ENCODE measurements at places on chromosomes 11 and 22.

DNA sequence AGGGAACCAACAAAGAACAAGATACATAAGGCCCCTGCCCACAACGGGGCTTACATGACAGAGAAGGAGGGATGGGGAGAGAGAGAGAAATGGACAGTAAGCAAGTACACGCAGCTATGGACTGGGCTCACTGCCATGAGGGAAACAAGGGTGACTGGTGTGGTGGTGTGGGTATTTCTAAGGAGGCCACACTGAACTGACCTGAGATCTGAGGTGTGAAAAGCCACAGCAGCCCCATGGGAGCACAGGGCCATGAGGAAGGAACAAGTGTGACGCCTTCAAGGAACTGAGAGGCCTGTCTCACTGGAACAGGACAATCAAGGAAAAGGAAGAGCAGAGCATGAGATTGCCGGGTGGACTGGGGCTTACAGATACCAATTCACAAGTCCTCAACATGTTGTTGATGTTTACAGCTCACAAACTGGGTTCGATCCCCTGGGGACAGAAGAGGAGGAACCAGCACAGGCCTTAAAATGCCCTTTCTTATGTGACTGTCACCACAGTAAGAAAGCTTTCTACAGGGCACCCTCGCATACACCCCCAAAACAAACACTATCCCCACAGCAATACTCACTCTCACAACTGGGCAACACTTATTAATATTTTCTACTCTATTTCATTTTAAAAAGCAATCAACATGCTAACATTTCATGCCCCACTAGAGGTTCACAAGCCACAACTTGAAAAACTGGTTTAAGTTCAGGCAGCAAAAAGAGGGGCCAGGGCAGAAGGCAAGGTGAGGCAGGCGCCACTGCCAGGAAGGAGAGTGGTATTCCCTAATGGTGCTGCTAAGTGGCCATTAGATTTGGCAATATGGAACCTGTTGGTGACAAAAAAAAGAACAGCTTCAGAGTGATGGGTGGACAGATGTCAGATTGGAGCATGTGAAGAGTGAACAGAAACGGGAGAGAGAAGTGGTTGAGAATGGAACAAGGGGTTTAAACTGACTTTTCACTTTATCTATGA, 39.1 kb downstream of the TCIRG1 start:
- no peak for DNase-seq

GRCh38 chr22:45516163-45516562, 13.5 kb downstream of the FBLN1 start:
- no peak for DNase-seq

- DNase-seq: no peak
These were observed 13.5 kb downstream of the TCF20 start for GRCh38 chr22:42256930-42257329.

DNA sequence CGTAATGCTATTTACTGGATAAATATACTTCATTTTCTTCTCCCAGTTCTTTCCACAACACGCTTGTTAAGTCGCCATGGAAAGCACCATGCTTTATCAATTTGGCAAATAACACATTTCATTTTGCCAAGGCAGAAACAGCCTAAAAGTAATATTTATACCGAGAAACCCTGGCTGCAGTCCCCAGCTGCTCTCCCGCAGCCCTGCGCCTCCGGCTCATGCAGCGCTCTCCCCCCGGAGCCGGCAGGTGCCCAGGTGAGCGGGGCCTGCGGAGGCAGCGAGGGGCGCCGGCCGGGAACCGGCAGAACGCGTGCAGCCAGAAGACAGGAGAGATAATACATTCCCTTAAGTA, 681 bp upstream of the ARHGEF12 start:
- no peak for DNase-seq

DNA sequence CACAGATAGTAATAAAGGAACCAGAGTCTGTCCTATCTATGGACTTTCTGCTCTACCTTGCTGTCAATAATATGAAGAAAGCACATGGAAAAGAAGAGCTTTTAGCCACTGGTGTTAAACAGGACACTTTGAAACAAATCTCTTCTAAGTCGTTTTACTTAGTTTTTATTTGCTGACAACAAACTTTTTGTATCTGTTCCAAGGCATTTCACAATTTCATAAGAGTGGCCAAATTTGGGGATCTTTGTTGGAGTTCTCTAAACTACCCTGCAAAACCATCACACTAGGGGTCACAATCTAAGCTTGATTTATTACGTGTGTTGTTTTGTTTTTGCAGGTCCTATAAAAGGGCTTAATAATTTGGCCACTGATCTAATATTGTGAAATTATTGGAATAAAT, 54.4 kb downstream of the BBOX1 start:
- no peak for DNase-seq

DNA sequence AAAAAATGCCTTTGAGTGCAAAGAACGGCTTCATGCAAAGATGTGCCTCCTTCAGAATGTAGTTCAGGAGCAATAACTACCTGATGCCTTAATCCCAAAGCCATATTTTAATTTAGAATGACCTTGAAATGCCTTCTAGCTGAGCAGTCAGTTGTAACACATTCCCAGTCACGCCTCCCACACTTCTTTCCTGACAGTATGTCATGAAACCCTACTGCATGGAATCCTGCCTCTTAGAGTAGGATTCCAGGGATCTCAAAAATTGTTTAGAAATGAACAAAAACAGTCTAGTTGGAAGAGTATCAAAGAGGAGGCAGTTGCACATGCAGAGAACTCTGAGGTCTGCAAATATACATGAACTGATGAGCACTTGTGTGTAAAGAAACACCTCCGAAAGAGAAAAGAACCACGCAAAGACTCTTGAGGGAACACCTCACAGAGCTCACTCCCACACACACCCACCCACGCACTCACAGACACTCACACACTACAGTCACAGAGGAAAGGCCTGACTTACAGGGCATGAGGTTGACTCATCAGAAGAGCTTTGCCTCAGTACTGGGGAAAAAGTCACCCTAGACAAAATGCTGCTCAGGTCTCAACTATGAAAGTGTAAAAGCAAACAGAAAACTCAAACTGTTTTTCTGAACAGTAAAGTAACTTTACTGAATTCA, 77.4 kb downstream of the GGTLC2 start:
- DNase-seq: no peak

- no peak for DNase-seq
These were observed 23.1 kb downstream of the MB start for GRCh38 chr22:35593891-35594470.

- DNase-seq: no peak
These were observed 57.5 kb upstream of the ANO1 start for GRCh38 chr11:70020336-70021214.

GRCh38 chr11:34250211-34250610, 107.6 kb downstream of the ABTB2 start:
- no peak for DNase-seq

- DNase-seq: no peak
These were observed 356.8 kb upstream of the CCDC179 start for GRCh38 chr11:23217072-23217471.

DNA sequence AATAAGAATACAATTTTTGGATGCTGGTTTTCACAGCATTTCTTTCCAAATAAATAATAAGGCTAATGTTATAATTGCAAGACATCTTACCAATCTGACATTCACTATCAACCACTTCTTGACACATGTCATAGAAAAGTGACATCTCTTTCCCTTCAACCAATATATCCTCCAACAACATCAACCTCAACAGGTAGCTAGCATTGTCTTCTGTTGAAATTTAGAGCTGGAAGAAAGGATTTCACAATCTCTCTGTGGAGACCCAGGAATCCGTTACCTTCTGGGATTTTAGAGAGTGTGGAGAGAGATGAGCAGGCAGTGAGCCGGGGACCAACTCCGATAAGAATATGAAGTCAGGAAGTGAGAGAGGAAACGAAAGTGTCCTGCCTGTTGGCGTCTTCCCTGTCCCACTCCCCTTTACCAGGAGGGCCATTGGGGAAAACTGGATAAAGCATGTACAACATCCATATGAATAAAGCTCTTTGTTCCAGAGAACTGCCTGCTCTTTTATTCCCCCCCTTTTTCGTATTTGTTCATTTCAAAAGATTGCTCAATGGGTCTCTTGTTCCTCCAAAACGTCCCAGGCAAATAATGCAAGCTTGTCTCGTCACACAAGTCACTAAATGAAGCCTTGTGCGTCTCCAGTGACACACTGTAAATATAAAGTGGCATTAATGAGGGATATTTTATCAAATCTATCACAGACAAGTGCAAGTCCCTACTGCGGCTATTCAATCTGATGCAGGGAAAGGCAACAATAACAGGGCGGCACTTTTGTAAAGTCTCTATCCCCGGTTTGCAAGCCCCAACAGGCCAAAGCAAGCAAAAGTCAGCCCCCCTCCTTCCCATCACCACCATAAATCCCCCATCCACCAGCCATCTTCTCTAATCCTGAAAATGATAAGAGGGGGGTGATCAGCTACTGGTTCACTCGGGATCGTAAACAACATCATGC, 3.4 kb downstream of the CADM1 start:
- no peak for DNase-seq

- no peak for DNase-seq
These were observed 12.9 kb upstream of the CD3E start for GRCh38 chr11:118291477-118292135.

DNA sequence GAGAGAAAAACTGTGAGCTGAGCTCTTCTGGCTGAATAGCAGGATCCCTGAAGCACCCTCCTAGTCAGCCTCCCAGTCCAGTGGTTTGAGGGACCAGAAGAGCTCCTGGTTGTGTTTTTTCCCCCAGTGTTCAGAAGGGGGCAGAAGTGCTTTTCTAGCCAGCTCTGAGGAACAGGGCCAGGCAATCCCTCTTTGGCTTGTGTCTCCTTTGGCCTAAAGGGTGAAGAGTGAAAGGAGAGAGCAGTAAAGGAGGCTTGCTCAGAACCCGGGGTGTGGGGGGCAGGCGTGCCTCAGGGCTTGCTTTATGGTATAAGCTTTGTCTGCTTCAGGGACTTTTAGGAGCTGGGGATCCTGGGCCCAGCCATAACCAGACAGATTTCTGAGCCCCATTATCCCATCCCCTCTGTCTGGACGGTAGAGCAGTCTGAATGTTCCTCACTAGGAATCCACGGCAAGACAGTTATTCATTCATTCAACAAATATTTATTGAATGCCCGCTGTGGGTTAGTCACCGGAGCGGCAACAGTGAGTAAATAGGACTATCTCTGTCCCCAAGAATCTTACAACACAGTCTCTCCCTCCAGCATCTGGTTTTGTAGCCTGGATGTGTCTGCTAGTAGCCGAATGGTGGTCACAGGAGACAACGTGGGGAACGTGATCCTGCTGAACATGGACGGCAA, 14.5 kb downstream of the ACP2 start:
- DNase-seq: no peak

GRCh38 chr22:18119409-18120110, 9.0 kb downstream of the TUBA8 start:
- DNase-seq: no peak

GRCh38 chr11:17476317-17477083, at the start of gene ABCC8:
Gene ABCC8, minus strand, starts transcription at chr11:17476845. Its CDS starts 69 bp downstream, at chr11:17476776.
- no peak for DNase-seq

DNA sequence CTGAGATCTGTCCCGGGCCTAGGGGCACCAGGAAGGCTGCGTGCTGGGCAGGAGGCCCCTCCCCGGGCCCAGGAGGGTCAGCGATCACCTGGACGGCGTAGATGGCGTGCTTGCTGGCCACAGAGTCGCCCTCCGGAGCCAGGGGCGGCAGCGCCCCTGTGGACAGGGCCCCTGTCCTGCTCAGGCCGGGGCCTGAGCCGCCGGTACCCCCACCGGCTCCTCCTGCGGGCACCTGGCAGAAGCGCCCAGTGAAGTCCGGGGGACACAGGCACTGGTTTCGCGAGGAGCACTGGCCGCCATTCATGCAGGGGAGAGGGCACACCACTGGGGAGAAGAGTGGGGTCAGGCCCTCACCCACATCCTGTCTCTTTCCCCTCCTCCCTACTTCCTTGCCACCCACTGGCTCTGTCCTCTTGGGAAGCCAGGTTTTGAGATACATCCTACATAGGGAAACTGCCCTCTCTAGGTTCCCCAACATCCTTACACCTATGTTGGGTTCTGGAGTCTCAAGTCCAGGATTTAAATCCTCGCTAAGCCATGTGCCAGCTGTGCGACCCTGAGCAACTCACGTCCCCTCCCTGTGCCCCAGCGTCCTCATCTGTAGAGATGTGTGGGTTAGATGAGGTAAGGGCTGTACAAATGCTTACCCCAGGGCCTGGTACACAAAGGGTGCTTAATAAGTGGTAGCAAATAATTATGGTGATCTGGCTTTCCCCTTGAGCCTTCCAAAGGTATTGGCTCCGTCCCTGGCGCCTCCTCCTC, 3.9 kb downstream of the LTBP3 start:
- no peak for DNase-seq

DNA sequence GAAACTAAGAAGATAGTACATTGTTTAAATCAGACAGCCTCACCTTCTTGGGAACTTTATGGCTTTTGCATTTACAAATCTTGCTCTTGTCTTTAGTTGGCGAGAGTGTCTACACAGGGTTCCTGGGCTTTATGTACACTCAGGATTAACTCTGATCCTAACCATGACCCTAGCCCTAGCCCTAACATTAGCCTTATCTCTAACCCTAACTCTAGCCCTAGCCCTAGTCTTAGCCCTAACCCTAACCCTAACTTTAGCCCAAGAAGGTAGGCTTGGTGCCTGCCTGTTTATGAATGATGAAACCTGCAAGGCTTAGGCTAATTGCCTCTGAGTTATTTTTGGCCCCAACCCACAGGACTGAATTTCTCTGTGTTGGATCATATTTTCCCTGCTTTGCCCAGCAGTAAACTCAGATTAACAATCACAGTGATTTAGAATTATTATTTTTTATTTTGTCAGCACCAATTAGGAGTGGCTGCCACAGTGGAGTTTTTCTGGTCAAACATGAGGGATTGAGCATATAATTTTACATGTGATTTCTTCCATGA, 44.1 kb upstream of the OR9Q1 start:
- no peak for DNase-seq

DNA sequence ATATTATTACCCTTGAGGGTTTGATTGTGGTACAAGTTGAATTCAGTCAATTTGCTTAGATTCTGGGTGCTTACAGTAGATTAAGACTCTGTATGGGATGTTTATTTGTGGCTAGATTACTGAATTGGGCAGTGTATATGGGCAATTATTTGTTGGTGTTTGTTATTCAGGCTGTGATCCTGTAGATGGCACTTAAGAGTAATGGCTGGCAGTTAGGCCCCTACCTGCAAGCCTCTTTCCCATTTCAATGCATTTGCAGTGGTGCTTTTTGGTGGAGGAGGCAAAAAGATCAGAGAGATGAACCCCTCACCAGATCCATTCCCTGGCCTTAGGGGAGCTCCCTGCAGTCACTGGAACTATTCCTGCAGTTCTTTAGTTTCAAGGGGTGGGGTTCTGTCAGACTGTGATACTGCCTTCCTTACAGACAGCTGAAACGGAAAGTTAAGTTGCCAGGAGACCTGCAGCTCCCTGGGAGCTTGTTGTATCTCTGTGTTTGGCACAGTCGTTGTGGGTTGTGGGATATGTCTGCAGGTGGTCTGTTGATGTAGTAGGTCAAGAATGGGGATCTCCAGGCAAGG, 199.5 kb downstream of the AASDHPPT start:
- no peak for DNase-seq

DNA sequence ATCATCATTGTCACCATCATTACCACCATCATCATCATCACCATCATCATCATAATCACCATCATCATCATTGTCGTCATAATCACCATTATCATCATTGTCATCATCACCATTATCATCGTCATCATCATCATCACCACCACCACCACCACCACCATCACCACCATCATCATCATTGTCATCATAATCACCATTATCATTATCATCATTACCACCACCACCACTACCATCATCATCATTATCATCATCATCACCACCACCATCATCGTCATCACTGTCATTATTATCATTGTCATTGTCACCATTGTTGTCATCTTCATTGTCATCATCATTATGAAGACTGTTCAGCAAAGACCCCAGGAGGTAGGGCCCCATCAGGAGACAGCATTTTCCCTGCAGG, 33.3 kb downstream of the SMIM38 start:
- no peak for DNase-seq
